ENCODE measurements at places on chromosomes 6 and 20.

DNA sequence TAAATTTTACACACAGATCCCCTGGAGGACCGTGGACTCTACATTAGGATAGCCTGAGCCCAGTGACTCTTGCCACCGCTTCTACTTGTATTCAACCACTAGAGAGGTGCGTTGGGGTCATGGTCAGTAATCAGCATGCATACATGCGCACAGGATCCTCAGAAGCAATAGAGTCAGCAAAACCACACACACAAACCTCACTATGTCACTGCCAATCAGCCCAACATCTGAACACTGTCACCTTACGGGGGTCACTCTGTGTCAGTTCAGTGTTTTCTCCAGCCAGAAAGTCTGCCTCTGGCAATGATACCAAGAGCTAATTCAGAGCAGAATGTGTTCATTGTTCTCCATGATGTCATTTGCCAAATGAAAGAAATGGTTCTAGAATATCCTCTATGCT is 225.3 kb downstream of the KHDC1L start:
- no peak for DNase-seq

- no peak for DNase-seq
Measured at GRCh38 chr6:113744861-113745260, 112.3 kb upstream of the MARCKS start.

DNA sequence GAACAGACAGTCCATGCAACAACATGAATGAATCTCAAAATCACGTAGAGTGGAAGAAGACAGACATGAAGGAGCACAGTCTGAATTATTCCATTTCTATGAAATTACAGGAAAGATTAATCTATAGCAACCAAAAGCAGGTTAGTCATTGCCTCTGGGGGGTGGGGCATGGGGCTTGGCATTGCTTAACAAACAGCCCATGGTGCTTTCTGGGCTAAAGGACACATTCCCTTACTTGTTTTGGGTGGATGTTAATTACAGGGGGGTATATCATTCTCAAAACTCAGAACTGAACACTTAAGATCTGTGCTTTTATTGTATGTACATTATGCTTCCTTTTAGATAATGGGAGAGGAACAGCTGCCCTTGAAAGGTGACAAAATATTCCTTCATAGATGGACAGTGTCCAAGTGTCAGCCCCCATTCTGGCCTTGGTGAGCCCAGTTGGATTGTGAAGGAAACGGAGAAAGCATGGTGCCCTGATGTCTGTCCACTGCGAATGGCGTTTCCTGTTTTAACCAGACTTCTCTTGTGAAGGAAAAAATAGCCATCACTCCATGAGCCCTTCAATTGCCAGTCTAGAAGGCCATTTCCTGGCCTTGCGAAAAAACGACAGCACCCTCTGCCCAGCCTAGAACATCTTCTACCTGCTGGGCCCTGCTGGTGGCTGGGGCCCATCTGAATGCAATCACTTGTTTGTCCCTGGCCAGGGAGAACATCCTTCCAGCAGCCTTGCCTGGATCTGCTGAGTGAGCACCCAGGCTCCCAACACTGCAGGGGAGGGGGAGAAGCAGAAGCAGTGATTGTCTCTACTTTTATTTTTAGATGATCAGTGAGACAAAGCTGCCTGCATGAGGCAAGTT is 179.7 kb downstream of the BCAS1 start:
- DNase-seq: no peak

DNA sequence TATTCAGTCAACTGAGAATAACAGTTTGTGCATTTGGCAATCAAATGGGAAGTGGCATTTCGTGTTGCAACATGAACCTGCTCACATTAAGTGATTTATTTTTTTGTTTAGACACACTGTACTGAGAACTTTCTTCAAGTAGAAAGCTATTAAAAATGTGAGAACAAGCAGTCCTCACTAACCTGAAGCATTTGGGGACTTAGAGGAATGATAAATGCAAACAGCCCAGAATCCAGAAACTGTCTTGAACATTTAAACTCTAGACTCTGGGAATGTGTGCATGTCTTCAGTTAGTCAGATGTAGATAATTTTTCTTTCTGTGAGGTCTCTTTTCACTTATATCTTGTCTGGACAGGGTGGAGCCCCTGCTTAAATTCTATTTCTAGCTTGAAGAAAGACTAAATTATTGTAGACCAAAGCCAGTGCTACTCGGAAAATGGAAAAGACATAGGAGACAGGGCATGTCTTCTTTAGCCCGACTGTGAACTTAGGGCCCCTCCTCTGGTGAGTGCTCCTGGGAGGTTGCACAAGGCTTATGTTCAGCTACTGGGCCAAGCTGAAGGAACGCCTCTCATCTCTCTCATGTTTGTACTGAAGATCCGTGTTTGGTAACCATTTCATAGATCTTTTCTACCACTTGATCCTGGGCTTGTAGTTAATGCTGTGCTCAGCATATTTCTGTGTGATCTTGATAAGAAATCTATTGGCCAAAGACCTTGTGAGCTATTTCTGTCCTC is 70.1 kb downstream of the SLX4IP start:
- no peak for DNase-seq

DNA sequence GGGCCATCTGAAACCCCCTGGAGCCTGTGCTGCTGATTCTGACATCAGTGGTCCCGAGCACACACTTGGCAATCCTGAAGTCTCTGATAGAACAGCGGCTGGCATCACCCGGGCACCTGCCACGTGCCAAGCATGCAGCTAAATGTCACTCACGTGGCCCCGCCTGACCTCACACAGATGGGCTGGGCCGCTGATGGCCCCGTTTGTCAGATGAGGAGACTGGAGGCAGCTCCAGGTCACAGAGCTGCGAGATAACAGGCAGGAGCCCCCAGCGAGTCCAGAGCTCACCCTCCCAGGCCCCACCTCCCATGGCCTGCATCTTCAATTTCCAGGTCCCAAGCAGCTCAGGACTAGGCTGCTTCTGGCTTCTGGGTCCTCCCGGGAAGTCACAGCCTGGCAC is 67.2 kb downstream of the YTHDF1 start:
- DNase-seq: no peak

DNA sequence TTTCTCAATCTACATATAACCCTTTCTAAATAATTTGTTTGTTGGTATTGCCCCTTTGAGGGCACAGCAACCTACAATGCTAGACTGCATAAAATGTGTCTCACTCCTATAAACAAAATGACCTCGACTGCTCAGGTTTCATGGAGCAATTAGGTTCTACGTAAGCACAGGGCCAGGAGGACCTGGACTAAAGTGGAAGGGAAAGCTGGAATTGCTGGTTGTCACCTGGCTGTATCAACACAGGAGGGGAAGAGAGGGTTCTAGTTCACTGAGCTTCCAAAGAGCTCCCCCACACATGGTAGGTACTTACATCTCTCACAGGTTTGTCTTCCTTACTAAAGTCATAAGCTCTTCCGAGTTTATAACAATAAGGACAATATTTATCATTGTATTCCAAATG is 51.0 kb downstream of the NCOA6 start:
- DNase-seq: no peak

- no peak for DNase-seq
Measured at GRCh38 chr20:37697314-37697713, 3.5 kb downstream of the CTNNBL1 start.

DNA sequence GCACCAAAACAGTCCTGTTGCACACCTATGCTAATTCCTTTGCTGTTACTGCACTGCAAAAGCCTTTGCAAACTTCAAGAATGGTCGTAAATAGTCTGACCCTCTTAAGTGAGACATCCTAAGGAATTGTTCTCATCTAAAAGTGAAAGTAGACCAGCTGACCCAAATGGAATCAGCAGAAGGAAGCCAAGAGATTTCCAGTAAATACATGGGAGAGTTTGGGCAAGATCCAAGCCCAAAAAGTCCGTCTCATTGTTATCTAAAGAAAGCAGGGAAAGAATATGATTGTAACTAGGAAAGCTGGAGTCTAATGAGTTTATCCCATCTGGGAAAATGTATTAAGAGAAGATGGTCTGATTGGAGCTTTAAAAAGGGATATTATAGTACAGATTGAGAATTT is 43.0 kb upstream of the HIVEP1 start:
- DNase-seq: no peak

GRCh38 chr20:63908008-63908682 is 13.2 kb downstream of the DNAJC5 start:
- no peak for DNase-seq

DNA sequence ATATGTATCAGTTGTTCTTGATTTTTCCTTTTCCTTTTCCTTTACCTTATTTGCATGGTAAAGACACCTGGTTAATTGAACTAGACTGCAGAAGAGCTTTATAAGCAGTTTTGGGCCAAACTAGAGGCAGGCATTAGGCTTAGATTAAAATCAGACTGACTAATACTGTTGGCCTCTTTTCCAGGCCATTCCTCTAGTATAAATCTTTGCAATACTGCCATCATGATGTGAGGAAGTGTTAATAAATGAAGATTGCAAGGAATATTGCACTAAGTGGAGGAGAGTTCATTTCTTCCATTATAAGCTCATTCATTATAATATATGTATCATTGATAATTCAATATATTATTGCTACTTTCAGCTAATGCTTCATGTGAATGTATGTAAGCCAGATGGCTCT is 163.8 kb downstream of the MMUT start:
- no peak for DNase-seq

DNA sequence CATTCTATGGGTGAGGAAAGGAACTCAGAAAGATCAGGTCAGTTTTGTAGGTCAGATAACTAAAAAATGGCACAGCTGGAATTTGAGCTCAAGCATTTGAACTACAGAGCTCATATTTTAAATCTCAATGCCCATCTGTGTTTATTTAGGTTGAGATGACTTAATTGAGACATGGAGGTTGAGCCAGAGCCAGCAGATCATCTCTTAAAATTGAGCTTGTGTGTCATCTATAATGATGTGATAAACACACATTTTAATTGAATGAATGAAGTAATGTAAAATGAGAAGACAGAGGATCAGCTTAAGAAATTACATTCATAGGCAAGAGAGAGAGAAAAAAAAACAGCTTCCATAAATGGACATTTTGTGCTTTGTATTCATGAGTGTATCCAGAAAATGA is 3.7 kb downstream of the MANEA start:
- DNase-seq: no peak

- DNase-seq: no peak
Measured at GRCh38 chr6:166610069-166610468, 17.0 kb downstream of the RPS6KA2 start.

DNA sequence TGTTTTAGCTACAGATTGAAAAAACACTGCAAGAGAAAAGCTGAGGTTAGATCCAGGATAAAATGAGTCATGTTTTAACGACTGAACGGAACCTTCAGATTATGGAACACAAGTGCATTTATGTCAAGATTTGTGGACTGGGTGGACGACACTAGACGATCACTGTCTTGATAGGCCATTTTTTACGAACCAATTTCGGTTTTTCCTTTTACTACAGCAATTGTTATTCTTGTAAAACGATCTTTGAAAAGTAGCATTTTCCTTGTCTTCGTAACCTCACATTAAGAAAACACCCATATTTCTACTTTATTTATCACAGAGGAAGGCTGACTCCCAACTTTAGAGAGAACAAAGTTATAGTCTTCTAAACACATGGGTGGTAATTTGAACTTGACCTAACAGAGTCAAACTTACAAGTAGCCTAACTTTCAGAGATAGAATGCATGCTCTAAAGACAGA is 294.2 kb upstream of the TCF21 start:
- no peak for DNase-seq

DNA sequence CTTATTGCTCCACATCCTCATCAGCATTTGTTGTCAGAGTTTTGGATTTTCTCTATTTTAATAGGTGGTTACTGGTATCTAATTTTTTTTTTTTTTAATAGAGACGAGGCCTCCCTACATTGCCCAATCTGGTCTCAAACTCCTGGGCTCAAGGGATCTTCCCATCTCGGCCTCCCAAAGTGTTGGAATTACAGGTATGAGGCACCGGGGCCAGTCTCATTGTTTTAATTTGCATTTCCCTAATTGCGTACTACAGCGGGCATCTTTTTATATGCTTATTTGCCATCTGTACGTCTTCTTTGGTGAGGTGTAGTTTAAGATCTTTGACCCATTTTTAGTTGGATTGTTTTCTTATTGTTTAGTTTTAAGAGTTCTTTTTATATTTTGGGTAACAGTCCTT is 210.4 kb upstream of the SULF2 start:
- DNase-seq: no peak

GRCh38 chr6:4510906-4511640 is 265.1 kb upstream of the CDYL start:
- no peak for DNase-seq

GRCh38 chr6:100346828-100347227 is 117.9 kb downstream of the SIM1 start:
- DNase-seq: no peak

DNA sequence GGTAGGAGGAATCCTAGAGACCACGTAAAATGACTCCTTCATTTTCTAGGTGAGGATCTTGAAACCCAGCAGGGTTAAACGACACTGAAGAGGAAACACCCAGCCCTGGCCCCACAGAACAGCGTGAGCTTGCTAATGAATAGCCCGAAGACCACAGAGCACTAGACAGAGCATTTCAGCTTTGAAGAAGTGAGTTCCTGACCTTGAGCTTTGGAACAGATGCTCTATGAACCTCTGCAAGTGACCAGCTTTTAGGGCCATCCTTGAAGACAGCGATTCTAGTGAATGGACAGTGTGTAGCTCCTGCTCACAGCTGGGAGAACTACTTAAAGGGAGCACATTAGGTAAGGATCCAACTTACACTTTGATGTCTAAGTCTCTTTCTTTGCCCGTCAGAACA is 74.0 kb upstream of the FRMD1 start:
- DNase-seq: no peak

- DNase-seq: no peak
Measured at GRCh38 chr20:62002882-62003480, 62.7 kb downstream of the TAF4 start.

- DNase-seq: no peak
Measured at GRCh38 chr6:155481215-155481614, 25.6 kb upstream of the NOX3 start.

DNA sequence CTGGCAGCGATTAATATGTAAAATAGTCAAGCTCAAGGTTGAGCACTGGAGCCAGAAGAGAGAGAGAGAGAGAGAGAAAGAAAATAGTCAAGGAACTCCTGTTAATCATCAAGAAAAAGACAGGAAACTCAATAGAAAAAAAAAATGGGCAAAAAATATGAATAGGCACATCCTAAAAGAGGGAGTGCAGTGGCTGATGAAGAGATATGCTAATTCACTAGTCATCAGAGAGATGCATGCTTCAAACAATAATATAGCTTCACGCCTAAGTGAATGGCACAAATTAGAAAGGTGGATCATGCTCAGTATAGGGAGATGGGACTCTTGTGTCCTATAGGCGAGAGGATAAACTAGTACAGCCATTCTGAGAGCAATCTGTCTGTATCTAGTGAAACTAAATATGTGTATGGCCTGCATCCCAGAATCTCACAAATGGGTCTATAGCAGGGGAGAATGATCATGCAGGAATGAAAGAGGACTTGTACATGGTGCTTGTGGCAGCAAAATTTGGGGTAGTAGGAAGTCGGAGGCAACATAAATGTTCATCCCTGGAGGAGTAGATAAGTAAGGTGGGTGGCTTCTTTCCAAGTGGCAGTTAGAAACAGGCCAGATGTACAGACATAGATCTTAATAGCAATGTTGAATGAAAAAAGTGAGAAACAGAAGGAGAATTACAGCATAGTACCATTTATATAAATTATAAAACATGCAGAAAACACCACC is 176.8 kb downstream of the VEGFA start:
- no peak for DNase-seq

- DNase-seq: no peak
Measured at GRCh38 chr6:165219629-165220028, 89.8 kb downstream of the C6orf118 start.

Measured in 8988T (cell line).